Stimulated activated CD4-positive, alpha-beta T cell treated with anti-CD3 and anti-CD28 coated beads, Interleukin-12 subunit alpha, Interleukin-12 subunit beta, amount 100 ng/mL, for 4 hours (primary cell): ENCODE measurements at places on chromosomes 2 and 18.

DNA sequence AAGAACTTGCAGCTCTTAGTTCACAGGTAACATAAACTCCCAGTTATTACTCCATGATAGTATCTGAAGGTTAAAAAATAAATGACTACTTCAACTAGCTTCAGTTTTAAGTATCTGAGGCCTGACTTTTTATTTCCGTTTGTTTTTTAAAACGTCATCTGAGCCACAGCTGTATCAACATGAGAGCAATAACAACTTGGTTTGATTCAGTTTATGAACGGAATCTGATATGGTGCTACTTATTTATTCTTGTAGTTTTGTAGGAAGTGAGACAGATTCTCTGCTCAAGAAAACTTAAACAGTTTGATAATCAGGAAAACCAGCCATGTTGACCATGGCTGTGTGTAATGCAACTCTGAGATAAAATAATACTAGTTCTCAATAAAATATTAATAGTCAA is 34.9 kb downstream of the NAB1 start:
- DNase-seq, result no peak

DNA sequence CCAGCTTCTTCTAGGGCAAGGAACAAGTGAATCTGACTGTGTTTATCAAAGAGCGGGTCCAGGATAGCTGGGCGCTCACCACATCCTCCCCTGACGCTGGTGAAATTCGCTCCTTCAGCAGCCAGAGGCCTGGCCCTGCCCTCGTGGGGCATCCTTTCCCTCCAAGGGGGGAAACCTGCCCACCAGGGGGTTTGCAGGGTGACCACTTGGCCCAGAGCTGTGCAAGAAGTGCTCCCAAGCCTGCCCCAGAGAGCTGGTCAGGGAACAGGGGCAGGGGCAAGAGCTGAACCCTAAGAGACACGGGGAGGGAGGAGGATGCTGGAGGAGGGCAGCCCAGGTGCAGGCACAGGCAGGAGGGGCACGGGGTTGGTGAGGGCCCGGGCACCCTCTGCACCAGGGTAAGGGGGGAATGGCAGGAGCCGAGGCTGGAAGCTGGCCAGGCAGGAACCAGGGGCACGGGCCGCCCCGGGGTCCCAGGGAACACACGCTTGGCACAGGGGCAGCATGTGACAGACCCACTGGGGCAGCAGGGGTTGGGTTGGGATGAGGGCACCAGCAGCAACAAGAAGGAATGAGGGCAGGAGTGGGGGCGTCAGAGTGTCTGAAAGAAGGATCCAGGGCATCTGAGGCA is 2.8 kb upstream of the GPR55 start:
- DNase-seq, result no peak

DNA sequence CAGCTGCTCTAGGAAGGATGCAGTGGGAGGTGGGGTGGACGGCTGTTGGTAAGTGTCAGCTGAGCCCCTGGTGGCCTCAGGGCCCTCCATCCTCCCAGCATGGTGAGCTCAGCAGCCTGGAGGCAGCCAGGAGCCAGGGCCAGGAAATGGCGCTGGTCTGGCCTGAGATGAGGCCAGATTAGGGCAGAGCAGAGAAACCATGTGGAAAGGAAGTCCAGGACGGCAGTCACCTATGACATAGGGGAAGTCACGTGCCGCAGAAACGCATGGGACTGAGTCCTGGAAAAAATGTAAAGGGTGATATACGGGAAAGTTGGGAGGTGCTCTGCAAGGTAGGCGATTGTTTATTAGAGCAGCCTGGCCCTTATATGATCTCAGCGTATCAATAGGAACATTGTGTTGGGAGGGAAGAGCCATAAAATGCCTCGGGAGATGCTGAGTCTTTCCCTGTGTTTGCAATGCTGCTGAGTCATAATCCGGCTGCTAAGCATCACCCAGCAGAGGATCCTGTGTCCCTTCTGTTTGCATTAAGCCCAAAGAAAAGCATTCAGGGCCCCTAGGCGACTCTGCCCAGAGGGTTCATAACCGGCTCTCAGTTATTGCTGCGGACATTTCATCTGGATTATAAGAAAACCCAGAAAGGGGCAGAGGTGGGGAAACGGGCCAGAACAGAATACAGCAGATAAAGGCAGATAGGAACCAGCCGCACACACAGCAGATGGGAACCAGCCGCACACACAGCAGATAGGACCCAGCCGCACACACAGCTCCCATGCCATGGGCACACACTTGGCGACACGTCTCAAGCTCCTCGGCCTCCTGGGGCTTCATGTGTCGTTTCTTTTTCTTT is 30.3 kb upstream of the B3GNT7 start:
- no peak for DNase-seq

GRCh38 chr18:9874728-9875127 is 11.0 kb upstream of the TXNDC2 start:
- no peak for DNase-seq

DNA sequence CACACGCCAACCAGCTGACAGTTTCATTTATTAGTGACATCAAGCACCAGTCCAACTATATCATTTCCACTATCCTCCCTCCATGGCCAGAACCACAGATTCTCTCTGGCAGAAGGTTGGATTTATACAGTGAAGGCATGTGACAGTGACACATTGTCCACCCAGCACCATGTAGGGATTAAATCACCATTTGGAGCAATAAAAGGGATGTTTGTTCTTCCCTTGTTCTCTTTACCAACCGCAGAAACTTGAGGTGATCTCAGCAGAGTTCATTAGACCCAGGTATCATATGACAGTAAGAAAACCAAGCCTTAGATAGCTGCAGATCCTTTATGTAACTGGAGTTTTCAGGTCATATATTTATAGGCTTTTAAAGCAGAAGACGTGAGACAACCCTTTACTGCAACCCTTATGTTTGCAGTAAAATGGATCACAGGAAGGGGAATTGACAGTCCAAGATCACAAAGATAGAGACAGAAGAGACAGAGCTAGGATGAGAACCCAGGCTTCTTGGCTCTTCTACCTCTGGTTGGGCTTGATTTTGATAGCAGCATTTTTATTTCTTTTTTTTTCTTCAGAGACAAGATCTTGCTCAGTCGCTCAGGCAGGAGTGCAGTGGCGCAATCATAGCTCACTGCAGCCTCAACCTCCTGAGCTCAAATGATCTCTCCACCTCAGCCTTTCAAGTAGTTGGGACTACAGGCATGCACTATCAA is 80.1 kb downstream of the XDH start:
- DNase-seq, result no peak

GRCh38 chr2:205776720-205777119 is 94.4 kb downstream of the NRP2 start:
- DNase-seq, result no peak

GRCh38 chr2:12105180-12105579 is 358.7 kb downstream of the LPIN1 start:
- no peak for DNase-seq

GRCh38 chr18:35949903-35950627 is 22.4 kb upstream of the RMP24 start:
- peak; percentile 39 for DNase-seq

DNA sequence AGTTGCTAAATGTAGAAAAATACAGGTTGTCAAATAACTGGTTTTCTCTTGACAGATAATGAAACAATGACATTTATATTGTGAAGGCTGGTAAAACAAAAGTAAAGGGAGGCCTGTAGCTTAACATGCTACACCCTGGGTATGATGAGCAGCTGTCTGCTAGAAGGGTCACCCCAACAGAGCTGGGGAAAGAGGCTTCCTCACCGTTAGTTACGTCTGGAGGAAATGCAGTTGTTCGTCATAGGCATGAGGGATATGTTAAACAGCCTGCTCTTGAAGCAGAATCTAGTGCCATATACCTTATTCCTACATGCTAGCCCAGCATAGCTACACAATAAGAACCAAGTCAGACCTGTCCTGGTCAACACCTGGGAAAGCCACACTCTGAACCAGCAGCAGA is 49.9 kb downstream of the LPIN2 start:
- DNase-seq, result no peak

- no peak for DNase-seq
Observed at GRCh38 chr2:105328281-105329196, 996 bp downstream of the TGFBRAP1 start.

DNA sequence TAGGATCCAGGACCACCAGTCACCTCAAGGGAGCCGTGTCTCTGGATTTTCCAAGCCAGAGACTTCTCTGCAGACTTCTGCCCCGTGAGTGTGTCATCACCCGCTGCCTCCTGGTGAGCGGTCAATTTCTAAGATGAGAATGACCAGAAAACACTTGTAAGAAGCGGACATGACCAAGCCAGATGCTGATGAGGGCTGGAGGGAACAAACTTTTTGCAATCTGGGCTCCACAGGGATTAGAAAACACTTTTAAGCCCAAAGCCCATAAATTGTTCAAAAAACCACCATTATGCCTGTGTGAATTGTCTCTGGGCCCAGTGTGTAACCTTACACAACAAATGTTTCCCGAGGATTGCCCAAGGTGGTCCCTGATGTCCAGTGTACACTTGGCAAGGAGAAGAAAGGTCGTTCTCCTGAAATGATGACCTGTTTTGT is 5.3 kb upstream of the NPPC start:
- no peak for DNase-seq

DNA sequence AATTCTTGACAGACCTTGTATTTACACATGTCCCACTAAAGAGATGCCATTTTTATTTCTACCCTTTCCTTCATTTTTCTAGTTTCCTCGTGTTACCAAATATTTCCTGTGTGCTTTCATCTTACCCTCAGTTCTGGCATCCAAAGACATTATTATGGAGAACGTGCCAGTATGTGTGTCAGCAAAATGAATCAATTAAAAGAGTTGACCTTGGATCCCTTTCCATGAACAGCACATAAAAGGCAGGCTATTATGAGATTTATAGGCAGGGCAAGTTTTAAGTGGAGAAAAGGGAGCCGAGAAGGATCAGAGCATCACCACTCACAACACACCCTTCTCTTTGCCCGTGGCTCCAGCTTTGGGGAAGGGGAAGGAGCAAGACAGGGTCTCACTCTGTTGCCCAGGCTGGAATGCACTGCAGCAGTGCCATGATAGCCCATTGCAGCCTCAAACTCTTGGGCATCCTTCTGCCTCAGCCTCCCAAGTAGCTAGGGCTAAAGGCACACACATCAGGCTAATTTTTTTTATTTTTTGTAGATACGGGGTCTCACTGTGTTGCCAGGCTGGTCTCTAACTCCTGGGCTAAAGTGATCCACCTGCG is 149.9 kb downstream of the GFPT1 start:
- DNase-seq, result no peak

GRCh38 chr2:46645681-46646162 is 166.4 kb downstream of the TMEM247 start:
- DNase-seq, result no peak

GRCh38 chr2:127261804-127262406 is 32.0 kb downstream of the ERCC3 start:
- DNase-seq, result no peak

GRCh38 chr2:189425676-189426075 is 15.6 kb upstream of the WDR75 start:
- no peak for DNase-seq

GRCh38 chr2:122218596-122218995 is 463.1 kb downstream of the TSN start:
- no peak for DNase-seq

- no peak for DNase-seq
Observed at GRCh38 chr2:85468704-85469349, 50.3 kb downstream of the SH2D6 start.

DNA sequence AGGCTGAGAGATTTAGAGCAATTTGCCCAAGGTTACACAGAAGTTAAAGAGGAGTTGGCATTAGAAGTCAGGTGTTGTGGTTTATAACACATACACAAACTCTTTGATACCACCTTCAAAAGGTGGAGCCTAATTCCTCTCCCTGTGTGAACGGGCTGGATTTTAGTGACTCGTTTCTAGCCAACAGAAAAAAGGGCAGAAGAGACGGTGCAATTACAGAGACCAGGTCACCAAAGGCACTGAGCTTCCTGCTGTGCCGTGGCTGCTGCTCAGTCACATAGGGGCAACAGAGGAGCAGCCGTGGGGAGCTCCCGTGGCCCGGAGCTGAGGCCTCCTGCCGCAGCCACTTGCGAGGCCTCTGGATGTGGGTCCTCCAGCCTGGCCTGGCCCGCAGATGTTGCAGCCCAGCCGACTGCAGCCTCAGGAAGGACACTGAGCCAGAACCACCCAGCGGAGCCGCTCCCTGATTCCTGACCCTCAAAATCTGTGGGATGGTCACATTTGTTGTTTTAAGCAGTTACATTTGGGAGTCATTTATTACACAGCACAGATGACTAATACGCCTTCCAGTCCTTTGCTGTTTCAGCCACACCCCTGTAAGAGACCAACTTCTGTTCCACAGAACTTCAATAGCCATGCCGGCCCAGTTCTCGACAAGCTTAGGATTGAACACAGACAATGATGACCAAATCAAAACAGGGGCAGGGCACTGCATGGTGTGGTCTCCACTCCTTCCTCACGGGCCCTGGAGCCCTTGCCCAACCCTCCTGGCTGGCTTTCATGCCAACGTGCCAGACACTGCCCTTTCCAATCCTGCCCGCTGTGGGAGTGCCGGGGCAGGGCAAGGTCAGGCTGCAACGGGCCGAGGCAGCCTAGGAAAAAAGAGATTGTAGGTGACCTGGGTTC is 17.1 kb downstream of the EDAR start:
- DNase-seq, result no peak

GRCh38 chr2:48178611-48179010 is 272.3 kb upstream of the FBXO11 start:
- DNase-seq, result no peak

DNA sequence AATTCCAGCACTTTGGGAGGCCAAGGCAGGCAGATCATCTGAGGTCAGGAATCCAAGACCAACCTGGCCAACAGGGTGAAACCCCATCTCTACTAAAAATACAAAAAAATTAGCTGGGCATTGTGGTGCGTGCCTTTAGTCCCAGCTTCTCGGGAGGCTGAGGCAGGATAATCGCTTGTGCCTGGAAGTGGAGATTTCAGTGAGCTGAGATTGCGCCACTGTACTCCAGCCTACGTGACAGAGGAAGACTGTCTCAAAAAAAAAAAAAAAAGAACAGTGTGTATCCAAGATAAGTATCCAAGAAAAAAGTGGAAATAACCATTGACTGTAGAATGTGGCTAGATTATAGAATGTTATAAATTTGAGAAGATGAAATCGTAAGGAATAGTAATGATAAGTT is 142.1 kb downstream of the FAM124B start:
- DNase-seq, result no peak

- DNase-seq, result no peak
Observed at GRCh38 chr2:176158855-176159662, 2.0 kb downstream of the HOXD3 start.

GRCh38 chr2:58427572-58428095 is 186.5 kb upstream of the FANCL start:
- DNase-seq, result no peak

GRCh38 chr2:26623541-26624495 is 17.3 kb downstream of the CIB4 start:
- DNase-seq, result no peak

- DNase-seq, result no peak
Observed at GRCh38 chr2:160719116-160719515, 225.5 kb upstream of the RBMS1 start.

- DNase-seq, result no peak
Observed at GRCh38 chr2:227932403-227932802, 61.0 kb downstream of the DAW1 start.

- DNase-seq, result no peak
Observed at GRCh38 chr2:221431477-221431876, 140.6 kb downstream of the EPHA4 start.

GRCh38 chr2:70557171-70557838 is 3.7 kb upstream of the TGFA start:
- DNase-seq, result no peak

- DNase-seq, result no peak
Observed at GRCh38 chr2:216047397-216047796, 34.0 kb upstream of the MREG start.
